Fibroblast of lung (primary cell): ENCODE measurements at places on chromosomes 6 and 20. TPM values are rescaled to one million over a fixed set of nuclear protein-coding genes. Genes with fewer than 3 reads are reported as not detected.

DNA sequence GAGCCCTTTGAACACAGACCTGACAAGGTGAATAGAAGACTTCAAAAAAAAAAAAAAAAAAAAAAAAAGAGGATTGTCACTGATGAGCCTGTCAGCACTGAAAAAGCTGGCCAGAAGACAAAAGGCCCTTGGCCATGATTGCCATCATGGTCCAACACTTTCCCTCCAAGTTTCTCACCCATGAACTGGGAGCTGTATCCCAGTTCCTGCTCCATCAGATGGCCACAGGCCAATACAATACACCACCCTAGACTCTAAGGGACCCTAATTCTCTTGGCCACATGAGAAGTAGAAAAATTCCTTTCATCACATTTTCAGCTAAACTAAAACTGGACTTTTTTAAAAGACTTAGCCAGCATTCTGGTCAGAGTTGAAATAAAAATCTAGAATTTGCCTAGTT lies 50.2 kb downstream of the NUDT3 start:
- H3K4me1 ChIP-seq: peaks cover 4% of the 10 kb centered on the region
- no peaks in the 10 kb centered on the region for H3K36me3 ChIP-seq
- H3K27me3 ChIP-seq: no peaks in the 10 kb centered on the region
- no peak overlapping the region for H3K4me3 ChIP-seq
- DNase-seq: no peak
- H3K27ac ChIP-seq: no peak overlapping the region

DNA sequence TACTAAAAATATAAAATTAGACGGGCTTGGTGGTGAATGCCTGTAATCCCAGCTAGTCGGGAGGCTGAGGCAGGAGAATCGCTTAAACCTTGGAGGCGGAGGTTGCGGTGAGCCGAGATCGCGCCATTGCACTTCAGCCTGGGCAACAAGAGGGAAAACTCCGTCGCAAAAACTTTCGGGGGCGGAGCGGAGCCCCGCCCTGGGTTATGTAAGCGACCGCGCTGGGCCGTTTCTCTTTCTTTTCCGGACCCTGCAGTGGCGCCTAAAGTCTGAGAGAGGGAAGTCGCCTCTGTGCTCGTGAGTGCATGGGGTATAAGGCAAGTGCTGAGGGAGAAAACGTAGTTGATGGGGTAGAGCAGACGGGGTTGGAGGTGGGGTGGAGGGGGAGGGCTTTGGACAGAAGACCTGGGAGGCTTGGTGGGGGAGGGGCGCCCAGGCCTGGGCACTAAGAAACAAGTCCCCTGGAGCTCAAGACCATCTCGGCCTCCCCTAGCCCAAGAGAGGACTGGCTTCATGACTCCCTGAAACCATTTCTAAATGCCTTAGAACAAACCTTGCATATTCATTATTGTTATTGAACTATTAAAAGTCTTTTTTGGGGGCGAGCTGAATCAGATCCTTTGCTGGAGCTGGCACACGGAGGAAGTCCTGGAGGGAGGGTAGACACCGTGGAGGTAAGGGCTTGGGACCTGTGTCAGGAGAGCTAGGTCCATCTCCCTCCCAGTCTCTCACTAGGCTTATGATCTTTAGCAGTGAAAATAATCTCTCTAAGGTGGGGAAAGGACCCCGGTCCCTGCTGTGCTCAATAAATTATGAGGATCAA lies 2.7 kb upstream of the MICA start:
- no peaks in the 10 kb centered on the region for H3K27me3 ChIP-seq
- H3K4me1 ChIP-seq: peaks cover 7% of the 10 kb centered on the region
- H3K27ac ChIP-seq: peak overlapping the region; percentile 96
- H3K4me3 ChIP-seq: peak overlapping the region; percentile 84
- H3K36me3 ChIP-seq: no peaks in the 10 kb centered on the region
- peak; percentile 53 for DNase-seq

TTK gene
- total RNA-seq: 0.51 and 6.1 TPM in 2 replicates

DNA sequence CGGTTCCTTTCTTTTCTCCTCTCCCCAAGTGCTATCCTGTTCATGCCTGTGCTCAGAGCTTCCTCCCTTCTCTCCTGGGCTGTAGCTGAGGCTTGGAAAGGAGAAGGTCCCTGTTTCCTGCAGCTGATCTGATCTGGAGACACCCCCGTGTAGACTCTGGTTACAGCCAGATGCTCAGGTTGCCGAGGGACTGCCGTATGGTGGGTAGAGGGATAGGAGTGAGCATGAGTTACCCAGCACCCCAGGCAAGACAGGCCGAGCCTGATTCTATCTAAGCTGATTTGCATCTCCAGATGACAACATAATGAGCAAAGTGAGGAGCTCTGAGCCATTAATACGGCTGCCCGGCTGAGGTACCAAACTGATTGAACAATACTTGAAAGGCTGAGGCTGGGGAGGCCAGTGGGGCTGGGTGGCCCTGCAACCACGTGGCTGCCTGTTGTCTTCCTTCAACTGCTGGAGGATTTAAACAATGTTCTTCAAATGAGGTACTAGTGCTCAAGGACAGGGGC lies 91.8 kb downstream of the ASXL1 start:
- DNase-seq: no peak
- no peaks in the 10 kb centered on the region for H3K4me1 ChIP-seq
- H3K36me3 ChIP-seq: peaks cover 25% of the 10 kb centered on the region
- H3K27me3 ChIP-seq: no peaks in the 10 kb centered on the region
- no peak overlapping the region for H3K27ac ChIP-seq
- no peak overlapping the region for H3K4me3 ChIP-seq

NOX3 gene
- total RNA-seq: not detected in 2 replicates

GRCh38 chr6:46451343-46451742 lies 39.9 kb downstream of the RCAN2 start:
- H3K27ac ChIP-seq: no peak overlapping the region
- H3K36me3 ChIP-seq: no peaks in the 10 kb centered on the region
- H3K4me1 ChIP-seq: peaks cover 6% of the 10 kb centered on the region
- no peaks in the 10 kb centered on the region for H3K27me3 ChIP-seq

GRCh38 chr20:61135968-61136367 lies 116.1 kb upstream of the CDH4 start:
- no peak for DNase-seq
- no peaks in the 10 kb centered on the region for H3K36me3 ChIP-seq
- H3K27ac ChIP-seq: no peak overlapping the region
- H3K4me3 ChIP-seq: no peak overlapping the region
- H3K27me3 ChIP-seq: peaks cover 9% of the 10 kb centered on the region

PPIL4 gene
- total RNA-seq: 37.5 and 41.1 TPM in 2 replicates

- no peaks in the 10 kb centered on the region for H3K4me1 ChIP-seq
- H3K27me3 ChIP-seq: no peaks in the 10 kb centered on the region
- H3K27ac ChIP-seq: no peak overlapping the region
- DNase-seq: no peak
- H3K4me3 ChIP-seq: no peak overlapping the region
Observed at GRCh38 chr6:156752666-156753301, 24.4 kb upstream of the ARID1B start.

DNA sequence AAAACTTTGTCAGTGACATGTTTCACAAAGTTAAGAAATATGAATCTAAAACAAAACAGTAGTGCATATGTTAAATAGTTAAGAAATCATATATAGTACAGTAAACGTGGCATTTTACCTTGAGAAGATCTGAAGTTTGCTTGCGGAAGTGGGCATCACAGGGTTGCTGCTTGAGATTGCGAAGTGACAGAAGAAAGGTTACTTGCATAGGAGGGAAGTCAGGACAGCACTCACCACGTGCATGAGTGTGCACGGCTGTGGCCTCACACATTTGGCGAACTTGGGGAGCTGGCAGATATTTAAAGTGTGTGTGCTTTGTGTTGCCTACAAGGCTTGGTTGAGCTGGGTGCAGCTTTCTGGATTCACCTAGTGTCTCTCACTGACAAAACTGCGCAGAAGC lies 431.5 kb upstream of the ARID1B start:
- no peaks in the 10 kb centered on the region for H3K27me3 ChIP-seq
- no peaks in the 10 kb centered on the region for H3K4me1 ChIP-seq
- no peak overlapping the region for H3K27ac ChIP-seq
- DNase-seq: no peak
- H3K4me3 ChIP-seq: no peak overlapping the region
